ENCODE measurements at places on chromosomes 12 and 14.

- no peak for DNase-seq
These were observed 7.4 kb upstream of the SNAPC1 start for GRCh38 chr14:61754627-61755381.

DNA sequence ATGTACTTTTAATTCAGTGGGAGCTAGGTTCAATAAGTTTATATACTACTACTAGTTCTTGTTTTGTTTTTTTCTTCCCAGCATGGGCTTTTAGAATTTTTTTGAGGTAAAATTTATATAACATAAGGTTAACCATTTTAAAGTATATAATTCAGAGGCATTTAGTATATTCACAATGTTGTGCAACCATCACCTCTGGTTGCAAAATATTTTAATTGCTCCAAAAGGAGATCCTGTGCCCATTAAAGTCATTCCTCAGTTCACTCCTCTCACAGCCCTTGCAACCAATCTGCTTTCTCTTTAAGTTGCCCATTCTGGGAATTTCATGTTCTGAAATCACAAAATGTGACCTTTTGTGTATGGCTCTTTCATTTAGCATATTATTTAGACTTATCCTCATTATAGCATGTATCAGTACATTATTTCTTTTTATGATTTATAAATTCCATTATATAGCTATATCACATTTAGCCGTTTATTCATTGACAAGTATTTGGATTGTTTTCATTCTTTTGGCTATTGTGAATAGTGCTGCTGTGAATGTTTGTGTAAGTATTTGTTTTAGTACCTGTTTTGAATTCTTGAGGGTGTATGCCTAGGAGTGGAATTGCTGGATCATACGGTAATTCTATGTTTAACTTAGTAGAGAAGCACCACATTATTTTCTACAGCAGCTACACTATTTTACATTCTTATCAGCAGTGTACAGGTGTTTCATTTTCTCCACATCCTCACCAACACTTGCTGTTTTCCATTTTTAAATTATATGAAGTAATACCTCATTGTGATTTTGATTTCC, 59.1 kb downstream of the ARHGAP5 start:
- no peak for DNase-seq

DNA sequence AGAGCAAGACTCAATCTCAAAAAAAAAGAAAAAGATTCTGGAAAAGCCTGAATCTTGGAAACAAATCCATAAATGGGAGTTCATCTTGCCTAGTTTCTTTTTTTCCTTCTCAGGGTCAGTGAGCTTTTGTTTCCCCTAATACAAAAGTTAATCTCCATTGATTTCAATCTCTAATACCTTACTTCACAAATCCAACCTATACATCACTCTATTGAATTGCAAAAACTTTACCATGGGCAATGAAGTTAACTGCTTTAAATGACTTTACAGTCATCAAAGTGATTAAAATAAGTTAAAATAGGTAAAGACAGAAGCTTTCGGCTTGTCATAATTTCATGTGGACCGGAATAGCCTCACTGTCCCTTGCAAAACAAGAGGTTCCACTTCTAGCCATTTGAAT, 1012.7 kb upstream of the SEL1L start:
- no peak for DNase-seq

DNA sequence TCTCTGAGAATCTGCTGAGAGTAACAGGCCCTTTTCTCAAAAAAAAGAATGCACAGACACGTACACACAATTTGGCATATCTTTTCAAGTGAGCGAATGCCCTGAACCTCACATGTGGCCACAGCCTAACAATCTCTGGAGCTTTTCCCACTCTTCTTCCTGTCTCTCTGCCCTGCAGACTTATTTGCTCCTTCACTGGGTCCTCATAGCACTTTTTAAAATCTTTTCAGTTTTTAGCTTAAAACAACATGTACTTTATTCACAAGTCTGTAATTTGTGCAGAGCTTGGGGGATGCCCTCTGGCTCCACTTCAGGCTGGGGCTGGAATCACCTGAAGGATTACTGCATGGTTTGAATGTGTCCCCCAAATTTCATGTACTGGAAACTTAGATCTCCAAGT, 9.0 kb downstream of the MAP1LC3B2 start:
- DNase-seq, result no peak

DNA sequence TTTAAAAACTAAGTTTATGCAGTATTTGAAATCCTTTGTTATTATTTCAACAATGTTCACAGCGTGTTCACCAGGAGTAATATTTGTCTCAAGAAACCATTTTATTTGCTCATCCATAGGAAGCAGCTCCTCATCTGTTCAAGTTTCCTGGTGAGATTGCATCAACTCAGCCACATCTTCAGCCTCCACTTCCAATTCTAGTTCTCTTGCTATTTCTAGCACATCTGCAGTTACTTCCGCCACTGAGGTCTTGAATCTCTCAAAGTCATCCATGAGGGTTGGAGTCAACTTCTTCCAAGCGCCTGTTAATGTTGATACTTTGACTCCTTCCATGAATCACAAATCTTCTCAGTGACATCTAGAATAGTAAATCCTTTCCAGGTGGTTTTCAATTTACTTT, 18.0 kb downstream of the CLEC9A start:
- no peak for DNase-seq

DNA sequence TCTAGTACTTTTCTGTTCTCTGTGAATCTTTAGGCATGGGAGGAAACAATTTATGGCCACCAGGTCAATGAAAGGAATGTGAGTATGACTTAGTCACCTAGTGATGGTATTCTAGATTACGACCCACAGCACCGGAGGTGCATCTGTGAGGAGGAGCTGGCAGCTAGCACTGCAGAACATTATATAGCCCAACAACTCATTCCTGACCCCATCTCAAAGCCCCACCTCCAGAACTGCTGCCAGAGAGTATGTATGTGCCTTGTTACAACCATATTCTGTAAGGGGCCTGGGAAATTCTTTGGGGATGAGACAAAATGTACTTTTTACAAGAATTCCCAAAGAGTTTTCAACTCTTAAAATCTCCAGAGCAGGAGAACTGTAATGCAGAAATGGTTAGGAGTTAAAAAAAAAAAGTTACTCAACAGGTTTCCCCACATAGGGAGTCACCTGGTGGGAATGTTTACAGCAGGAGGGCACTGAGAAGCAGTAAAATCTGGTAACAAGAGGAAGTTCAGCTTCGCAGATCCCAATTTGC, 34.9 kb upstream of the CERS5 start:
- DNase-seq, result peak; percentile 97

DNA sequence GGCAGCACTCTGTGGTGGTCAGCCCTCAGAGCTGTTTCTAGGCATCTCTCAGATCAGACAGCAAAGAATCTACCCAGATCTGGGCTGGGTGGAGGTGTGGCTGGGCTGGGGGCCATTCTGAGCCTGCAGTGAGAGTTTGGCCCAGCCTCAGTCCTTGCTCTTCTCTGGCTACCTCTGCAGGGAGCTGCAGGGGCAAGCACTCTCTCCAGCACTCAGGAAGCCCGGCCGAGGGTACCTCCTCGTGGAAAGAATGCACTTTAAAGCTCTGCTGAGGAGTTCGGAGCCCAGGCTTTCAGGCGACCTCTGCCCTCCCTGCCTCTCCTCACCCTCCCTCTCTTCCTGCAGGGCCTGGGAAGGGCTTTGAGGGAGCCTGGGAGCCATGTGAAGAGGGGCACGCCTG, 31.2 kb downstream of the IL31 start:
- DNase-seq, result no peak

- DNase-seq, result no peak
These were observed 49.2 kb downstream of the FBXL14 start for GRCh38 chr12:1544996-1545700.

GRCh38 chr12:6278439-6279255, 31.8 kb upstream of the PLEKHG6 start:
- peak; percentile 81 for DNase-seq

DNA sequence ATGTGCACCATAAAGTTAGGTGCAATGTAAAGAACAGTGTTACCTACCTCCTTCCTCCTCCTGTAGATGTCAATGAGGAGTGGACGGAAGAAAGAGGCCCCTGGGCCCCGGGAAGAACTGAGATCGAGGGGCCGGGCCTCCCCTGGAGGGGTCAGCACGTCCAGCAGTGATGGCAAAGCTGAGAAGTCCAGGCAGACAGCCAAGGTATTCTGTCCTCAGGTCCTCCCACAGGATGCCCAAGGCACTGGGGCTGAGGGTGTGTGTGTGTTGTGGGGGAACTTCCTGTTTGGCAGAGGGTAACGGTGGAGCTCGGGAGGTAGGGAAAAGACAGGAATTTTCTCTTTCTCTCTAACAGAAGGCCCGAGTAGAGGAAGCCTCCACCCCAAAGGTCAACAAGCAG, 6.4 kb downstream of the ATN1 start:
- DNase-seq, result no peak

DNA sequence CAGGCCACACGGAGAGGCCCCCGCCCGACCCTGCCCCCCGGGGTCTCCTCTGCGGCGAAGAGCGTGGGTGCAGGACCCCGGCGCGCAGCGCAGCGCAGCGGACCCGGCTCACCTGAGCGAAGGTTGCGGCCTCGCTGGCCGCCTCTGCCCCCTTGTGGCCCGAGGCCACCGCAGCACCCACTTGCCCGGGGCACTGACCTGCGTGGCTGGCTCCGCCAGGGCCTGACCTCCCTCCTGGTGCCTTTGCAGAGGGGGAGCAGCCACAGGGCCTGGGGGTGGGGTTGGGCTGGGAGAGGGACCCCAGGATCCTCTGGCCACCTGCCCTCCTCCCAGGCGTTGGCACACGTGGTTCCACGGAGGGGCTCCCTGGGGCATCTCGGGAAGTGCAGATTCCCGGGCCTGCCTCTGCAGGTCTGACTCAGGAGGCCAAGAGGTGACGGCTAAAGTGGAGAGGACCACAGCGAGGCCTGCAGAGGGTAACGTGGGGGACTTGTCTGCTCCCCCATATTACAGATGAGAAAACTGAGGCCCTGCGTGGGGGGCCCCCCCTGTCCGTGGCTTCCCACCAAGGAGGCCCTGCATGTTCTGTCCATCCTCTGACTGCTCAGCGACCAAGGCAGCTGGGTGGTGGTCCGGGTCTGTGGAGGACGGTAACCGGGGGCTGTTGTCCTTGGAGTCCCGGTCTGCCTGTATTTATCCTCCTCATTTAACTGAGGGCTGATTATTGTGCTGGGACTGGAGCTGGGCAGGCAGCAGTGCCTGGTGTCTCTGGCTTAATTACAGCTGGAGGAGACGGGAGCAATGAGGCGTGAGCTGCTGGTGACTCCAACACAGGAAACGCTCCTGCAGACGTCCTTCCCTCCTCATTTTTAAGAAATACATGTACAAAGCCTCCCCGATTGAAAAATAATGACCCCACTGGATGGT, 67.9 kb upstream of the BEGAIN start:
- no peak for DNase-seq

- DNase-seq, result no peak
These were observed 60.0 kb downstream of the PPP2R5C start for GRCh38 chr14:101821528-101821927.

GRCh38 chr14:22434030-22434429, 155.0 kb downstream of the DAD1 start:
- DNase-seq, result no peak

DNA sequence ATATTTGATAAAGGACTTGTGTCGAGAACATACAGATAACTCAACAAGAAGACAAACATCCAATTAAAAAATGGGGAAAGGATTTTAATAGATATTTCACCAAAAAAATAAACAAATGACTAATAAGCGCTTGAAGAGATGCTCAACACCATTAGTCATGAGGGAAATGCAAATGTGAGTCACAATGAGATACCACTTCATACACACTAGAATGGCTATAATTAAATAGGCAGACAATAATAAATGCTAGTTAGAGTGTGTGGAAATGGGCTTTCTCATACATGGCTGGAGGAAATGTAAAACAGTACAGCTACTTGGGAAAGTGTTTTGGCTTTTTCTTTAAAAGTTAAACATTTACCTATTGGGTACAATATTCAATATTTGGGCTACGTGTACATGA, 34.8 kb downstream of the DLK1 start:
- DNase-seq, result peak; percentile 85

DNA sequence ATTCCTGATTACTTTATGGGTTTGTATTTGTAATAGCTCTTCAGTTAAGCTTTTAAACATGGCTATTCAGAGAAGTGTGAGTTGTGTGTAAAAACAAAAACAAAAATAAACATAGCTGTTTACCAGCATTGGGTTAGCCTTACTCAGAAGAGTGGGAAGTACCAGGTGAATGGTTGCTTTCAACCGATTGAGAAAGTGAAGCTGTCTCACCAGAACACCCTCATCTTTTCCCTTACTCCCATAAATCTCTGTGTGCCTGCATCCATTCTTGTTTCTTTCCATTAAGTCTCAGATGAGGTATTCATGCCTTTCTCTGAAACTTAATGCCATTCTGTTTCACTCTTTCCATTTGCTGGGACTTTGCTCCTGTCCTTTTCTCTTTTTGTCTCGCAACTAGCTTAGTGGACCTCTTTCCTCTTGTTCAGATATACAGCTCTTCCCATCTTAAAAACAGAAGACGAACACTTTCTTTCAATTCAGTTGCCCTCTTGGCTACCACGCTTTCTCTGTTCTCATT, 10.7 kb downstream of the BORCS5 start:
- no peak for DNase-seq

GRCh38 chr14:86575141-86575540, 1045.2 kb downstream of the FLRT2 start:
- DNase-seq, result peak; percentile 83

DNA sequence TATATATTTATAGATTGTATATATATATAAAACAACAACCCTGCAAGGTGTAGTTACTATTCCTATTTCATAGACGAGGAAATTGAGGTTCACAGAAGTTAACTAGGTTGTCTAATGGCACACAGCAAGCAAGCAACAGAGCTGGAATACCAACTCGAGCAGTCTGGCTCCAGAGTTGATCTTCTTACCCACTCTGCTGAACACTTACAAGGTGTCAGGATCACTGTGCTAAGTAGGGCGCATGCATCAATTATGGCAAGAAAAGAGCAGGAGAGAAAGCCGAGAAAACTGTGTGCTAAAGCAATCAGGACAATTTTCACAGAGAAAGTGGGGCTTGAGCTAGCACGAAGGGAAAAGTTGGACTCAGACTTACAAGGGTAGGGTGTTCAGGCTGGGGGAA, 15.9 kb upstream of the ARMH4 start:
- DNase-seq, result no peak

GRCh38 chr12:45389426-45389825, 173.5 kb downstream of the ANO6 start:
- no peak for DNase-seq

GRCh38 chr12:14362352-14362751, 3.1 kb upstream of the ATF7IP start:
- DNase-seq, result no peak

DNA sequence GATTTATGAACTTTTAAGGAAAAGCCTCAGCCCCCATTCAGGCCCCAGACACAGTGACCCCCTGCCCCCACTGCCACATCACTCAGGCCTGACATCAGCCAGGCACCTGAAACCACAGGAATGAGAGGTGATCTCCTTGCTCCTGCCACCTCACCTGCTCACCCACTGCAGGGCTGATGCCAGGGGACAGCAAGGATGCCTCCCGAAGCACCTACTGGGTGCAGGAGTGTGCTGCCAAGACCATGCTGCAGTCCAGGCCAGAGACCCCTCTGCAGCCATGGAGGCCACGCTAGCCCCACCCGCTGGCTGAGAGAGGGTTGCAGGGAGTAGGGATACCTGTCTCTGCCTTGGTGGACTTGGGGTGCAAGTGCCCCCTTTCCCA, 18.6 kb upstream of the KRT7 start:
- no peak for DNase-seq

- DNase-seq, result peak; percentile 80
These were observed 141.3 kb downstream of the TSPAN9 start for GRCh38 chr12:3218228-3219171.

GRCh38 chr12:3624273-3624672, 128.6 kb downstream of the CRACR2A start:
- no peak for DNase-seq

- peak; percentile 84 for DNase-seq
These were observed 118.2 kb downstream of the AACS start for GRCh38 chr12:125183187-125184067.

GRCh38 chr14:85963486-85963885, 433.5 kb downstream of the FLRT2 start:
- no peak for DNase-seq

All from fibroblast of skin of abdomen (primary cell).